ENCODE measurements at places on chromosomes 4 and X.

DNA sequence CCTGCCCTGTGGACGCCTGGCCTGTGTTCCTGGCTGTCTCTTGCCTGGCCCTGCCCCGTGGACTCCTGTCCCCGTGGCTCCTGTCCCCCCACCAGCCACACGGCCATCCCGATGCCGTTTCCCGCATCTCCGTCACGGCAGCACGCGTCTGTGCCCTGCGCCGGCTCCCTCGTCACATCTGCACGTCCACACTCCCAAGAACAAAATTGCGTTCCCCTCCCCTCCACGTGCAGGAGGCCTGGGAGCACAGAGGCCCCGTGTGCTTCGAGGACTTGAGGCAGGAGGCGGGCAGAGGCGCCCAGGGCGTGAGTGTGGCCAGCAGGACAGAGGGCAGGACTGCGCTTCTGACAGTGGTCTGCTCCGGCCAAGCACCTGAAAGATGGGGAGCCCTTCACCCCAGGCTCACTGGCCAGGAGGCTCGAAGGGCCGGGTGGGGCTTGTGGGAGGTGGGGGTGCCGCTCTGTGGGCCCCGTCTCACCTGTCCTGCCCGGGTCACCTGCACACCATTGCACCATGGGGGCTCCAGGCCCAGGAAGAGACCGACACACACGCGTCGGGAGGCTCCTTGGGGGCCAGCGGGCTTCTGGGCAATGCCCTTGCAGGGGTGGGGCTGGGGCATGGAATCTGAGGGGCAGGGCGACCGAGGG is 17.3 kb downstream of the FGFRL1 start:
- no peak for DNase-seq

- DNase-seq = no peak
These were observed 18.6 kb upstream of the TEX13B start for GRCh38 chrX:108000751-108001150.

DNA sequence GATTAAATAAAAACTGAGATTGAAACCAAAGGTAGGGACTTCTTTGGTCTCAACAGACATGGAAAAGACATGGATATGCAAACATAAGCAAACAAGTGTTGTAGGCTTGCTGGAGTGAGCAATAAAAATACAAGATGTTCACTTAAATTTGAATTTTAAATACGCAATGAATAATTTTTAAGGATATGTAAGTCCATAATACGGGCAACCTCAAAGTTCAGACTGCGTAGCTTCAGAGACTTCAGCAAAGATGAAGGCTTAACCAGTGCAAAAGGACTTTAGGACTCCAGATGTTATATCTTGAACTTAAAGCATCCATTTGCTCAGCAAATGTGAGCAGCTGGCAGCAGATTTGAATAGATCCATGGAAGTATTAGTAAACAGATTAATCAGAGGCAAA is 549.3 kb downstream of the ARAP2 start:
- DNase-seq = no peak

DNA sequence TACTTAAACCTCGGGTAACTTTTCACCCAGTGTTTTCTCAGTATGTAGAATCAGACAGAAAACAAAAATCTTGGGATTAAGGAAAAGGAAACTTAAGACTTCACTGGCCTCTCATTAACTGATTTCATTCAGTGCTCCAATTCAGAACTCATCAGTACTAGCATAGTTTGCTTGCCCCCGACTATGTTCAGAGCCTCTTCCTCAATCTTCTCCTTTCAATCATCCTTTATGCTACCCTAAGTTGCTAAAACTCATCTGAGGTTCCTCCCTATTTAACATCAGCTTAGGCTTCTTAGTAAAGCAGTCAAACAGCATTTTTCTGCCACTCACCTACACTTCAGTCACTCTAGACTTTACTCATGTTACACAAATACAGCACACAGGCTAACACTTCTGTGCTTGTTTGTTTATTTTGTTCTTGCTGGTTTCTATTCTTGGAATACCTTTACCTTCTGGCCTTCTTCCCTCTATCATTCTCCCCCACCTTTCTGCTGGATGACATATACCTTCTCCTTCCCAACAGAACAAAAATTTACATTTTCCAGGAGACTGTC is 163.0 kb upstream of the TLL1 start:
- no peak for DNase-seq

DNA sequence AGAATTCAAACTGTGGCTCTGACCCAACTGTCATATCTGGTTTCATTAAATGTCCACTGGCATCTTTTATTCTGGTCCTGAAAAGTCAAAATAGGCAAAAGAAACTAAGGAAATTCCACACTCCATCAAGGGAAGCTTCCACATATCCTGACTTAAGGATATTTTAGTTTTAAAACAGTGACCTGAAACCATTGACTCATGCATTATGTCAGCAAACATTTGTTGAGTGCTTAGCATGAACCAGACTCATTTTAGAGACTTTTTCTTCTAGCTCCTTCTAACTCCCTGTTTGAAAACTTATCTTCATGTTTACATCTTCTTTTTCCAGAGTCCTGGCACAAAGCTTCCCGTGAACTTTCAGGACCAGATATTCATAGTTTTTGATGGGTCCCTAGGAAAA is 6.9 kb upstream of the CXCL1 start:
- DNase-seq = no peak

GRCh38 chr4:163544407-163545038 is 50.0 kb downstream of the TMA16 start:
- DNase-seq = no peak

DNA sequence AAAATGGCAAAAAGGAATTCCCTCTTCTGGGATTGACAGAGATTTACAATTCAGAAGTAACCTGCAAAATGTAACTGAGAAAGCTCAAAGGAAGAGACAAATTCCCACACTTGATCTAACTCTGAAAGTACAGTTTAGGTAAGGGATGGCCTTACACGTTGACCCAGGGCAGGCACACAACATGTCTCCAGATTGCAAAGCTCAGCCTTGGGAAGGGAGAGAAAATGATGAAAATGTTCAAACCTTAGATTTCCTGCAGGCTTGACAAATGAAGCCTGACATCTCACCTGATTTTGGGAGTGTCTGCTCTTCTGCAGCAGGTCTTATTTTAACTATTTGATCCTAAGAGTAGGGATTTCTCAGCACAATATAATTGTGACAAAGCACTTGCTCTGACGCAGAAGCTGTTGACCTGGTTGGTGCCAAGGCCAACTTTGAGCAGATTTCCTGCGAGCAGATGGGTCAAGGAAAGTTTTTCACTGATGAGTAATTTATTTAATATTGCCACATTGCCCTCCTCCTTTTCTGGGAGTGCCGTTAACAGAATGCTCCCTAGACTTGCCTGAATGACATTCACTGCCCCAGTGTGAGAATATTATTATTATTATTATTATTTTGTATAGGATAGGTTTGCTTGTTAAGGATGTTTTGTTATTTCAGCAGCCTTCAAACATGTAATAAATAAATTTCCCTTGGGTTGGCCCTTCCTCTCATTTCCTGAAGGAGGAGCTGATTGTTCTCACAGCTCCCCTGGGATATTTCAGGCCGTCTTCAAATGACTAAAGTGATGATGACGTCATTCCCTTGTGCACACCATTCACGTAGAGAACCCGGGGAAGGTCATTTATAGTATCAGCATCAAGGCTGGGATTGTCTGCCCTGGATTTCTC is 157.1 kb downstream of the VEGFC start:
- DNase-seq = no peak

- no peak for DNase-seq
These were observed 35.8 kb downstream of the BCOR start for GRCh38 chrX:40061871-40062524.

DNA sequence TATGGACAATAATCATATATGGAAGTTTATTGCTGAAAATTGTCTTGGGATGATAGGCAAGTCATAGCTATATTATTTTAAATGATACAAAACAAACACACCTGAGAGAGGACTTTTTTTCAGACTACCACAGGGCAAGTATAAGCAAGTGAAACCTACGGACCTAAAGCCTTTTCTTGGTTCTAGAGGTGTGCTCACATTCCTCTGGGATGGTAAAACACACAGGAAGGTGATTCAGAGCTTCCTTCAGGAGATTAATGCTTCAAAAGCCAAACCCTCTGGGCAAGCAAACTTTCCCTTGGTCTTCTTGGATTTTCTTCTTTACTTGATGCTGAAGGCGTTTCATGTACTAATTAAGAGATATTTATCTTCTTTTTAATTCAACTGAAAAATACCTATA is 60.1 kb upstream of the ACSL4 start:
- DNase-seq = no peak

DNA sequence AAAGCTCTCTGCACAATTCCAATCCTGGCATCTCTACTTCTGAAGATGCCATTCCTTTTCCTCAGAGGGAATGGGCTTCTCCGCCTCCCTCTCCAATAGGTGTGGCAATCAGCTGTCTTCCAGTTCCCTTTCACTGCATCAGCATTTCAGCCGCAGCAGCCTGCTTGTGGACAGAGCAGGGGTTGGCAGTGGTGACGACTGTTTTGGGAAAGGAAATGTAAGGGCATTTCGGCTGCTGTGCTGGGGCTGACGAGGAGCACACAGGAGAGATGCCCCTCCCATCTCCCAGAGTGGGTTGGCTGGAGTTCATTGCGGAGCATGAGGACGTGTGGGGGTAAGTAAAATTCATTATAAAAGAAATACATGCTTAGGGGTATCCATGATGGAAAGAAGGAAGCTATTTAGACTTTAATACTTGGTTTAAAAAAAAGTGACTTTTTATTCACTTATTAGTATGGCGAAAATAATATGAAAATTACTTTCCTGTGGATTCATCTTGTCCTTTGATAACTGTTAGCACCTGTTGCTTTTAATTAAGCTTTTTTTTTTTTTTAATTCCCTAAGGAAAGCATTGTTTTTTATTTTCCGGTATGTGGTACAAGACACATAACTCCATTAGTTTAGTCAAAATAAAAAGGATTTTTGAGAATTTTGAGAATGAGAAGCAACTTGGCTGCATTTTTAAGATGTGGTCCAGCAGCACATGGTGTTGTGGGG is at the start of gene LIMCH1:
LIMCH1 (plus strand) TSS at position 141 of the 717 bp plus-strand sequence. CDS start 67,839 bp downstream, outside the sequence.
- no peak for DNase-seq

- no peak for DNase-seq
These were observed 1.4 kb upstream of the ATP2B3 start for GRCh38 chrX:153516073-153516472.

- DNase-seq = no peak
These were observed 2.7 kb downstream of the TKTL1 start for GRCh38 chrX:154298312-154298711.

DNA sequence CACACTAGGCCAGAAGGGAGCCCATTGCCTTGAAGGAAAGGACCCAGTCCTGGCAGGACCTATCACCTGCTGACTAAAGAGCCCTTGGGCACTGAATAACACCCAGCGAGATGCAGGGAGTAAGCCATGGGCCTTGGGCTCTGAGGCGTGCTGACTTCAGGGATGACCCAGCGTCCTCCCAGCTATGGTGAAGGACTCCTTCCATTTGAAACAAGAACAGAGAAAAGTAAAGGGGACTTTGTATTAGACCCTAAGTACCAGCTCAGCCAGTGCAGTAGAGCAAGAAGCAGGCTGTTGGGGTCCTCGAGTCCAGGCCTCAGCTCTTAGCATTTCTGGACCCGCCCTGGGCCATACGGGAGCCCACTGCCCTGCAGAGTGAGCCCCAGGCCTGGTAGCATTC is 5.1 kb downstream of the ETDA start:
- no peak for DNase-seq

GRCh38 chr4:162705130-162705803 is 461.4 kb downstream of the NAF1 start:
- DNase-seq = no peak

DNA sequence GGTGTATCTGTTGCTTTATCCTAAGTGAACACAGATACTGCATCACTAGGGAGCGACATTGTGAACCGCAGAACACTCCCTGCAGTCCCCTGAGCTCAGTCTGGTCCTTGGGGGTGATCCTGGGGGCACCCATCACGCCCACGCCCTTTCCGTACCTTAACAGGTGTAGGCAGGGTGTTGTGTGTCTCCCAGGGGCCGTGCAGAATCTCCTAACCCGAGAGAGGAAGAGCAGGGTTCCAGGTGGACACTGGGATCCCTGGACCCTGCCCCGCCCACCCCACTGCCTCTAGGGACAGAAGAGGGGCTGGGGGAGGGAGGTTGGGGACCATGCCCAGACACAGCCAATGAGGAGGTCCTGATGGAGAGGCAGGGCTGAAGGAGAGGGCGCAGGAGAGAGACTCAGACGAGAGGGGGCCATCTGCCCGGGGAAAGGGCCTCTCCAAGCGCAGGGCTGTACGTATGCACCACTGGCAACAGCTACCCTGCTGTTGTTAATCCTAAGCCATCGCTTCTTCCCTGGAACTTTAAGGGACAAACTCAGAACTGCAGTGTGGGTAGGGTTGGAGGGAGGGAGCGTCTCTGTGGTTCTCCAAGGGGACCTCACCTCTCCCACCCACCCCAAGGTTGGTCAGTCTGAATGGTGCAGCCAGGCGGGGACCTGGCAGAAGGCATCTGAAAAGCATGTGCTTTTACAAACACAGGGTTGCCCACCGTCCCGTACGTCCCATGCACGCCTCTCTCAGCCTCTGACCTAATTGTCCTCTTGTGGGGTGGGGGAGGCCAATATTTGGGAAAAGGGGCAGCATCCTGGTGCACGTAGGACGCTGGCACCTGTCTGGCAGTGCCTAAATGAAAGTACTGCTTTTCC is 2.5 kb downstream of the P2RY8 start:
- DNase-seq = no peak

DNA sequence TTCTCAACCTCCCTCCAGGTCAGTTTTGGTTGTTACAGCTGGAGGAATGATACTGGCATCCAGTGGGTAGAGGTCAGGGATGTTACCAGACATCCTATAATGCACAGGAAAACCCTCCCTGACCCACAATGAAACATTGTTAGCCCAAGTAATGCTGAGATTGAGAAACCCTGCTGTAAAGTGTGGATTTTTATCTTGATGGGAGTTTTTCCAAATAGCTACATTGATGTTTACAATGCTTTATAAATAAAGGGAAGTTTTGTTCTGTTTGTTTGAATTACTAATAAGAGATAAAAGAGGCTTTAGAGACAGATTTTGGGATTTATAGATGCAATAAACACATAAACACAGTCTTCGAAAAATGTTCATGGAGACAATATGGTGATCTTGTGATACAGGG is 194.0 kb upstream of the NUDT6 start:
- DNase-seq = no peak

GRCh38 chrX:87337267-87337666 is 180.3 kb upstream of the KLHL4 start:
- no peak for DNase-seq

GRCh38 chrX:71619193-71619592 is 882 bp upstream of the CXCR3 start:
- no peak for DNase-seq

DNA sequence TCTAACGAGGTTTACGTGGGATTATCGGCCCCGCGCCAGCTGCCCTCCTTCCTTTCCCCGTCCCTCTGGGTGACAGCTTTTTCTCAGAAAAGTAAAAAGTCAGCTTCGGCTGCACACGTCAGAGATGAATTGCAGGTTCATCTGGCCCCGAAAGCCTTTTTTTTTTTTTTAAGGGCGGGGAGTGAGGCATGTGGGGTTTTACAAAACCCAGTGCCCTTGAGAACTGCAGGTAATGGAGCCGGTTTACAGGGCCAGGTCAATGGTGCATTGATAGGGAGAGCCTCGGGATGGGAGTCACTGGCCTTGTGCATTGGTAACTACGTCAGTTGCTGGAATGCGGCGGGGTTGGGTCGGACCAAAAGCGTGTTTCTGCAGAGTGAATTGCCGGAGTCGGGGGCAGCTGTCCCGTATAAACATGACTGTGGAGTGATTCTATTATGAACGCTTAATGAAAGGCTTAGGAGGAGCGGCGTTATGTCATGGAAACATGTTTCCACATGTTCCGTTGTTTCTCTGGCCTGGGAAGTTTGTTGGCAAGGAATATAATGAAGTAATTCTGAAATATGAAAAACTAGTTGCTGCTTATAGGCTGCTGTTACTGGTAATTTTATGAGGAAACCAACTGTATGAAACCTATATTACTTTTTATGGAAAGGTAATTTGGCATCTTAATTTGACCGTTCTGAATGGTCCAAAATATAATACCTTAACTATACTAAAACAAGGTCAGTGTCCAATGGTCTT is 1.1 kb downstream of the HSPA4L start:
- DNase-seq = no peak

Data from NCI-H1417 treated with DMSO at 0.1 percent for 48 hours (cell line).